ENCODE measurements at places on chromosomes 5 and 9. TPM values are rescaled to one million over a fixed set of nuclear protein-coding genes. Genes with fewer than 3 reads are reported as not detected.

The HMGCR gene
- total RNA-seq = 23.3 TPM

The SOHLH1 gene
- 0.12 TPM for total RNA-seq

The PTPDC1 gene
- total RNA-seq = 4.3 TPM

The LCN2 gene
- total RNA-seq = 3.7 TPM

The GAS1 gene
- 0.10 TPM for total RNA-seq

The CHSY3 gene
- 0.09 TPM for total RNA-seq

The FOXD4L5 gene
- total RNA-seq = 0.03 TPM

The C9orf50 gene
- not detected for total RNA-seq

The C5orf15 gene
- total RNA-seq = 59.4 TPM

The SYNPO gene
- total RNA-seq = 21.7 TPM

The SLC6A18 gene
- not detected for total RNA-seq

The PCDHGA7 gene
- 1.2 TPM for total RNA-seq

The GBGT1 gene
- 2.0 TPM for total RNA-seq

The BARHL1 gene
- not detected for total RNA-seq

The LOX gene
- 1.6 TPM for total RNA-seq

The C1QTNF3 gene
- total RNA-seq = 0.09 TPM

The ROPN1L gene
- 2.1 TPM for total RNA-seq

The NEUROG1 gene
- not detected for total RNA-seq

The COL15A1 gene
- total RNA-seq = 0.63 TPM

The ASTN2 gene
- 5.3 TPM for total RNA-seq

The ADRA1B gene
- total RNA-seq = 20.4 TPM

The PRR16 gene
- total RNA-seq = not detected

The FBP2 gene
- total RNA-seq = 0.06 TPM

The PCDHB7 gene
- total RNA-seq = not detected

The OR2S2 gene
- total RNA-seq = not detected

The WDR38 gene
- total RNA-seq = 0.13 TPM

The CCDC192 gene
- total RNA-seq = not detected

The CKMT2 gene
- total RNA-seq = not detected

The PCDHGA11 gene
- total RNA-seq = not detected

The PCDHA9 gene
- total RNA-seq = not detected

The SLC45A2 gene
- total RNA-seq = not detected

The GABRP gene
- not detected for total RNA-seq

The FOXD4L4 gene
- total RNA-seq = 0.07 TPM

The KIF4B gene
- 0.06 TPM for total RNA-seq

The KIF27 gene
- total RNA-seq = 1.1 TPM

The IL7R gene
- 0.36 TPM for total RNA-seq

The PCDHGA10 gene
- total RNA-seq = 0.03 TPM

The INSL4 gene
- 17.9 TPM for total RNA-seq

The CD14 gene
- total RNA-seq = 4.3 TPM

The AQP7 gene
- total RNA-seq = 0.31 TPM

The ASPN gene
- total RNA-seq = not detected

The MEF2C gene
- 0.02 TPM for total RNA-seq
